ENCODE measurements at places on chromosomes 3 and 15. TPM values are rescaled to one million over a fixed set of nuclear protein-coding genes. Genes with fewer than 3 reads are reported as not detected.

The SNURF gene
- 18.3 TPM for polyA plus RNA-seq

DNA sequence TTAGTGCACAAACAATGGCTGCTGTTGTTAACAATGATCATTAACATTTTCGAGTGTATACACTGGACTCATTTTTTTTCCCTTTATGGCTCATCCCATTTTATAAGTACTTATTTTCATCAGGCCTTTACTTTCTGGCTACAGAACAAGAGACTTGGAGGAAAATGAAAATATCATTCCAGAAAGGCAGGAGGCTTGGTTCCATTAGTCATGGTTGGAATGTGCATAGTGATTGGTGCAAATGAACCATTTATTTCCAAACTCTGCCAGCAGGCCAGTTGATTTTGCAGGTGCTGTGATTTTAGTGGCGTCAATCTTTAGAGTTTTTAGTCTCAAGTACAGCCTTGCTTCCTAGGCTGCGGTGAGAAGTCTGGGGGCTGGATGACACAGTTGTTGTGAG is 151.8 kb downstream of the ITPR1 start:
- no peak overlapping the region for H3K27ac ChIP-seq
- H3K27me3 ChIP-seq = no peaks in the 10 kb centered on the region
- peaks cover 8% of the 10 kb centered on the region for H3K36me3 ChIP-seq
- DNase-seq = no peak

- no peaks in the 10 kb centered on the region for H3K4me1 ChIP-seq
- no peak overlapping the region for H3K27ac ChIP-seq
- H3K27me3 ChIP-seq = peaks cover 2% of the 10 kb centered on the region
- no peak for DNase-seq
- no peak overlapping the region for H3K4me3 ChIP-seq
These were observed 15.1 kb upstream of the RAB7A start for GRCh38 chr3:128710816-128711433.

DNA sequence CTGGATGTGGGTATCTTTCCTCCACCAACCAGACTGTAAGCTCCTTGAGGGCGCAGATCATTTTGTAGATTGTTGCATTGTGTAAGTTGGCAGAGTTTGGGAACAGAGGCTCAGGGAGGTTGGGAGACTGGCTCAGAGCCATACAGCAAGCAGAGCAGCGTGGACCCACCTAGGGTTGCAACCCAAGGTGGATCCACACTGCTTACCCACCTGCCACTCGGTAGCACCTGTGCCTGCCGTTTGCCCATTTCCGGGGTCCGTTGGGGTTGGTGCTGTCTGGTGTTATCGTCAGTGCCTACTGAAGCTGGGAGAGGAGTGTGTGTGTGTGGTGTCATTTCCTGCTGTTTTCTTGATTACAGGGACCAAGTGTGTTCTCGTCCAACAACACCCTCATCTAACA is 19.0 kb downstream of the SMAD6 start:
- no peak for DNase-seq
- no peak overlapping the region for H3K4me3 ChIP-seq
- no peaks in the 10 kb centered on the region for H3K27me3 ChIP-seq

The FETUB gene
- not detected for polyA plus RNA-seq

The ECE2 gene
- polyA plus RNA-seq = 1.4 TPM

GRCh38 chr3:119664370-119664769 is 4.0 kb upstream of the POPDC2 start:
- H3K4me3 ChIP-seq = no peak overlapping the region
- no peak overlapping the region for H3K27ac ChIP-seq

- H3K27ac ChIP-seq = peak overlapping the region; percentile 86
- H3K36me3 ChIP-seq = peaks cover 4% of the 10 kb centered on the region
- H3K27me3 ChIP-seq = no peaks in the 10 kb centered on the region
- DNase-seq = no peak
- H3K4me3 ChIP-seq = peak overlapping the region; percentile 70
- peaks cover 4% of the 10 kb centered on the region for H3K4me1 ChIP-seq
These were observed 559 bp downstream of the SENP5 start for GRCh38 chr3:196868297-196868661.

DNA sequence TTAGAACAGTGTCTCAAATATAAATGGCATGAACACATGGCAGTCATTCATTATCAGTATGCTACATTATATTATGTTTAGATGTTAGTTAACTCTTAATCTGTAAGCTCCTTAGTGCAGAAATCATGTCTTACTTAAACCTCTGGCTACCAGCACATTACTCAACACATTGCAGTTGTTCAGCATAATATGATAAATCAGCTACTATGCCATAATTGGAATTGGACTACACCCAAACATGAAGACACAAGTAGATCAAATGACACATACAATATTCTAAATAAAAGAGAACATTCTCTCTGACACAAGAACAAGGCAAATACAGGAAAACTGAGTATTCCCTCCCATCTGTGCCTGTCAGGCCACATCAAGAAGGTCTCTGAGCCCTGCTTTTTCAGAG is 116.1 kb downstream of the PCCB start:
- H3K27ac ChIP-seq = no peak overlapping the region
- H3K27me3 ChIP-seq = no peaks in the 10 kb centered on the region
- no peak overlapping the region for H3K4me3 ChIP-seq
- no peaks in the 10 kb centered on the region for H3K4me1 ChIP-seq
- no peak for DNase-seq
- H3K36me3 ChIP-seq = peaks cover 19% of the 10 kb centered on the region

DNA sequence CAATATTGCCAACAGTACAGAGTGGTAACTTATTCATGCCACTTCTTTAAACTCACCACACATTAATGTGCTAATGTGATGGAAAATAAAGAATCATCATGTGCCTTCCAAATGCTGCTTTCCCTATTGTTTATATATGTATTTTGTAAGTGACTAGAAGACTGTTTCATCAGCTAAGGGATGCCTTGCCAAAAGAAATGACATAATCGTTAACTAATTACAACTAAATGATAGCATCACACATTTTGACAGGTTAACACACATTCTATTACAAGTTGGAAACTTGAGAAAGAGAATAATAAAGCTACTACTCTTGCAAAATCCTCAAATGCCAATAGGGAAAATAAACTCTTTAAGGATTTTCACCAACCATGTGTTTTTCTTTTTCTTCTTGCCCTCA is 329.9 kb upstream of the AGTR1 start:
- no peak overlapping the region for H3K4me3 ChIP-seq
- no peak overlapping the region for H3K27ac ChIP-seq
- no peak for DNase-seq
- no peaks in the 10 kb centered on the region for H3K4me1 ChIP-seq
- no peaks in the 10 kb centered on the region for H3K27me3 ChIP-seq
- no peaks in the 10 kb centered on the region for H3K36me3 ChIP-seq

DNA sequence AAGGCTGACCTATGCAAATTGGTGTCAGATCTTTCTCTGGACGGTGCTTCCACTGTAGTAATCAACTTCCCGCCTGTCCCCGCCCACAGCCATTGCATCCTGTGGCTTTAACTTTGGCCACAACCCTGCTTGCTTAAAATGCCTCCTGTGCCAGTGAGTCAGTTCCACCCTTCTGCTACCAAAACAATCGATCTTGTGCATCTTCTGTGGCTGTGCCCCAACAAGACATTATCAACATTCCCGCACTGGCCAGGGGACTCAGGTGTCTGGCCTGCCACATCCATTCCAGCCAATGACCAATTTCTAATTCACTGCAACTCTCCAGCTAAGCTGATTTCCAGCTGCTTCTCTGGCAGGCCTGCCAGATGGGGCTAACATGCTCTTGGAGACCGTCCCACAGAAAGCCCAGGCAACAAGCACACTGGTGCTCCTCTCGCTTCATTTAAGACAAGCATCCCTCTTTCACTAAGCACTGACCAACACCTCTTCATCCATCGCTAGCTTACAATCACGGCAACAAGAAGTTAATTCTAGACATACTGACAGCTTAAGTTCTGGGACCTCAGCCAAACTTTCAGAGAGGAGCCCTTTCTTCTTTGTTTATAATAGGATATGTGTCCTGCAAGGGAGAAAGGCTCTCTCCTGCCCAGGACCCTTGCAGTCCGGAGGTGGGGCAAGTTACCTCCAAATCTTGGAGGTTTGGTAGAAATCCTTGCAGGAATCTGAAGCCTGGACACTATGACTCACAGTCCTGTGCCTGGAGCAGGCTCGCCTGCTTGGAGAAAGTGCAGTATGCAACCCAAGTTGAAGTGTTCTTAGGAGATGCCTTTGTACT is 6.7 kb downstream of the CA12 start:
- DNase-seq = no peak
- no peak overlapping the region for H3K27ac ChIP-seq
- no peaks in the 10 kb centered on the region for H3K27me3 ChIP-seq

- no peak overlapping the region for H3K27ac ChIP-seq
- no peaks in the 10 kb centered on the region for H3K27me3 ChIP-seq
- H3K4me3 ChIP-seq = no peak overlapping the region
These were observed 283.8 kb downstream of the GABRG3 start for GRCh38 chr15:27254801-27255200.

The GOLGA8M gene
- polyA plus RNA-seq = 1.3 TPM

Data from large intestine (tissue), 12 donors.